ENCODE measurements at places on chromosomes 16 and 17.

- peak; percentile 24 for DNase-seq
Measured at GRCh38 chr16:29710227-29711219, 31.5 kb downstream of the QPRT start.

GRCh38 chr17:64008346-64008745 lies 10.2 kb downstream of the PRR29 start:
- DNase-seq, result no peak

- no peak for DNase-seq
Measured at GRCh38 chr16:5045499-5046115, 11.9 kb upstream of the NAGPA start.

DNA sequence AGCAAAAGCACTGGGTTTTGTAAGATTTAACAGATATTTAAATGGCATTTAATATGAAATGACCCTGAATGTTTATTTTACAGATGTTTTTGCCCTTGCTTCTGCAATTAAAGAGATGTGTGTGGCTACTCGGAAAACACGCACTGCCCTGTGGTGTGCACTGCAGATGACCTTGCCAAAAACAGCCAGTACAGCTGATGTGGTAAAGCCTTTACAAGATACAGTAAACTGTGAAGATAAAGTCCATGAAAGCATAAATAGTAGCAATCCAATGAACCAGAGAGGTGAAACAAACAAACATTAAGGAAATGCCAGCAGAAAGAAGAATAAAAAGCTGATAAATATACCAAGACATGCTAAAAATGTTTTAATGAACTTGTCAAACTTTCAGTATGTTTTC lies 15.7 kb downstream of the CCDC43 start:
- no peak for DNase-seq

DNA sequence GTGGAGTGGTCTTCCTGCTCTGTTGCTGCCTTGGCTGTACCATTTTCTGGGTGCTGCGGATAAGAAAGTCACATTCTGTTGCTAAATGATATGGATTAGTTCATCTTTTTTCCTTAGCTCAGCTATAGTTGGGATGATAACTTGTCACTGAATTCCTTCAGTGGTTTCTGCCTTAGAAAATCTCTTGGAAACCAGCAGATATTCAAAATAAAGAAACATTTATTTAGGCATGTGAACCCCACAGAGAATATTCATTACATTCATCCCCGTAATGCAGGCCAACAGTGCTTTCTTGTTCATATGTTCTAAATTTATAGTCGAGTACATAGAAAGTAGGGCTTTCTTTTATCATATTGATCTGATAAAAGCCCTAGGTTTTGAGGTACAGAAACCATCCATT lies 151.3 kb downstream of the CYB561 start:
- DNase-seq, result no peak

GRCh38 chr17:12282056-12282455 lies 261.4 kb downstream of the MAP2K4 start:
- DNase-seq, result no peak

DNA sequence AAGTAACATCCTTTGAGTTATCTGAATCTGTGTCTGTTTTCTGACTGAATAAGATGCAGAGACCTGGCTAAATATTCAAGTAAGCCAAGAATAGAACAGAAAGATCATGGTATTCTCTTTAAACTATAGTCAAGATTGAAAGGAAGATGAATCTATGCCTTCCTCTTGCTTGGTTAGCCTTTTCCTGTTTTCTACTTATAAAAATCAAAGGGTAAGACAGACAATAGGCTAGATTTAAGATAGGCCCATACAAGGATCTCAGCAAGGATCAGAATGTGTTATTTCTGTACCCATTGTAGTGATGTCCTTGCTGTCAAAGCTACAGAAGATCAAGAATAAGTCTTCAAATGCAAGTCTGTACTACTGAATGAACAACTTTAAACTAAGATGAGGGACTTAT lies 7.0 kb upstream of the CDR2 start:
- no peak for DNase-seq

DNA sequence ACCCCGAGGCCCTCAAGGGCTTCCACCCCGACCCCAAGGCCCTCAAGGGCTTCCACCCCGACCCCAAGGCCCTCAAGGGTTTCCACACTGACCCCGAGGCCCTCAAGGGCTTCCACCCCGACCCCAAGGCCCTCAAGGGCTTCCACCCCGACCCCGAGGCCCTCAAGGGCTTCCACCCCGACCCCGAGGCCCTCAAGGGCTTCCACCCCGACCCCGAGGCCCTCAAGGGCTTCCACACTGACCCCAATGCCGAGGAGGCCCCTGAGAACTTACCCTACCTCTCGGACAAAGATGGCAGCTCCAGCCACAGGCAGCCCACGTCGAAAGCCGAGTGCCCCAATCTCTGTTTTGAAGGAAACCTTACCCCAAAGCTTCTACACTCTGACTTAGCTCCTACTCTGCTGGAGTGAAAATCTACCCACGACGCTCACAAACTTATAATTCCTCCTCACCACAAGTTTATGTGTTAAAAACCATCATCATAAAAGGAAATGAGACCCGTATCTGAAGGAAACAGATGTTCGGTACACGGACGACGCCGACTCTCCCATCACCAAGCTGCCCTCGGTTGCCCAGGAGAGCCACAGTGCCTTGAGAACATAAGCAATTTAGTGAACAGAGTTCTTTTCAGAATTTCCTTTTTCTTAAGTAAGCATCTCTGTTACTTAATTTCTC lies 61.2 kb upstream of the RPH3AL start:
- peak; percentile 88 for DNase-seq

GRCh38 chr17:12107905-12108304 lies 87.2 kb downstream of the MAP2K4 start:
- DNase-seq, result no peak

- DNase-seq, result no peak
Measured at GRCh38 chr17:81885454-81885853, 5.9 kb downstream of the ALYREF start.
